ENCODE measurements at places on chromosomes 12 and 14.
A peak's percentile ranks its signal among the peaks of the same experiment; 100 is the strongest.

DNA sequence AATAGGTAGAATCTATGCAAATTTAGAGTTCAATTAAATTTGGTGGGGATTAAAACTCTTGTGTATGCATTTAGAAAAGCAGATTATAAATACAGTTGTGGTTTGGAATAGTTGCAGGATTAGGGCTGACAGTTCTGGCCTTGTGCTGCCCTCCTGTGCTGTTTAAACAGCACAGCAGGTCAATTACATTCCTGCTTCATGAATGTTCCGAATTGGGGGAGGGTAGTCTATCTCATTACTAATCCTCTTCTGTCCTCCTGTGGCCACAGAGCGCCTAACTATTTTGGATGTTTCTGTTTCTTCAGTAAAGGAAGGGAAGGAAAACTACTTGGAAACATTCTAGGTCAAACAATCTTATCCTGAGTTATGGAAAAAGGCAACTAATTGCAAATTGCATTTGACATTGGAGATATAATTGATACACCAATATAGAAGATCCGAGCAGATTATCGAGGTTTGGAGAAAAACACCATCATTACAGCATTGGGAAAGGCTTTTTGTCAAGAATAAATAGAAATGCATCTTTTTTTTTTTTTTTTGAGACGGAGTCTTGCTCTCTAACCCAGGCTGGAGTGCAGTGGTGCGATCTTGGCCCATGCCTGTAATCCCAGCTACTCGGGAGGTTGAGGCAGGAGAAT is 8.7 kb upstream of the GPR19 start:
- peak; percentile 80 for DNase-seq

- DNase-seq, result no peak
These were observed 387.0 kb upstream of the FLRT2 start for GRCh38 chr14:85142982-85143381.

GRCh38 chr14:102345232-102345631 is 17.5 kb downstream of the CINP start:
- no peak for DNase-seq

DNA sequence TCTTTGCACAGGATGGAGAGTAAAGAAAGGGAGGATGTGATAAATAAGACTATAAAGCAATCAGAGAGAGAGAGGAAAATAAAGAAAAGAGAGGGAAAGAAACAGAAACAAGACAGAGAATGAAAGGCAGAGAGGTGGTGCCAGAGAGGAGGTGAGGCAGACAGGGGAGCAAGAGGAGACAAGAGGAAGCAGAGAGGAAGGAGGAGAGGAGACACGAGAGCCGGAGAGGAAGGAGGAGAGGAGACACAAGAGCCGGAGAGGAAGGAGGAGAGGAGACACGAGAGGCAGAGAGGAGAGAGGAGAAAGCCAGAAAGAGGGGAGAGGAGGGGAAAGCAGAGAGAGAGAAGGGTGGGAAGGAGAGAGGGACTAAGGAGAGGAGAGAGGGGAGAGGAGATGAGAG is 125.2 kb downstream of the PAPOLA start:
- no peak for DNase-seq

DNA sequence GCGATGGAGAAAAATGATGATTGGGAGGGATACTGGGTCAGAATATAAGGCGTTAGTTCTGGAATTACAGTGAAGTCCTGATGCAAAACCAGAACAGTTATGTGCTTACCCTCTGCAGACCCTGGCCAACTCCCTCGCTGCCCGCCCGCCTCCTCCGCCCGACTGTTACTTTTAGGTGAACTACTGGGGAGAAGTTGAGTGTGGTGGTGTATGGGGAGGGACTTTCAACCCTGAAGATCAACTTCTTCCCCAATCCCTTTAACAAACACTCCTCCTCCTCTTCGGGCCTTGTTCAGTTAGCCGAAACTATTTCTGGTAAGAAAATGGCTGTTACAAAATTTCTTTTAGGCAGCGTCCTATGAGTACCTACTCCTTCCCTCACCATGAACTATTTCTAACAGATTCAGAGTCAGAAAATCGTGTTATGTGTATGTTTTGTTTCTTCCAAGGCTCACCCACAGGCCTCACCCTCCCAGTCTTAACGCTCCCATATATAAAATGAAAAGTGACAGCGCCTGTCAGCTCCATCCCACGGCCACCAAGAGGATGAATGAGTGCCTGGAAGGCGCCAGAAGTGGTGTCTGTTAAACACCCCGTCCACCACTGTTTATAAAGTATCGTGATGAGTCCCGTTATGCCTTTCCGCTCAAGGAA is 1.3 kb downstream of the FBXO33 start:
- no peak for DNase-seq

DNA sequence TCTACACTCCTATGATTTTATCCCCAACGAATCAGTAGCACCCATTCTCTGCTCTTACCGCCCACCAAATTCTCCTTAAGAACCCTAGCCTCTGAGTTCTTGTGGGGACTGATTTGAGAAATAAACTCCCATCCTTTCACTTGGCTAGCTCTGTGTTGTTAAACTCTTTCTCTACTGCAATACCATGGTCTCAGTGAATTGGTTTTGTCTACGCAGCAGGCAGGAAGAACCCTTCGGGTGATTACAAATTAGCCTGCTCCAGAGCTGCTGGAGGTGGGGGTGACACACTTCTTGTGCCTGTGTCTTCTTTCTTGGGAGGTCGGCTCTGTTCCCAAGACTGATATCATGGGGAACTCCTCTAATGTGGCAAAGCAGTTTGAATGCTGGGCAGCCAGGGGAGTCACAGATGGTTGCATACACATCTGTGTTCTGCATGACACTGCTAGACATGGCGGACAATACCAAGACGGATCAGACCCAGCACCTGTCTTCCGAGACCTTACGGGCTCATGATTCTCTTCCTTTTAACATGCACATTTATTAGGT is 1.6 kb upstream of the C1S start:
- DNase-seq, result no peak

- DNase-seq, result no peak
These were observed 60.3 kb downstream of the ARF6 start for GRCh38 chr14:49953196-49953595.

DNA sequence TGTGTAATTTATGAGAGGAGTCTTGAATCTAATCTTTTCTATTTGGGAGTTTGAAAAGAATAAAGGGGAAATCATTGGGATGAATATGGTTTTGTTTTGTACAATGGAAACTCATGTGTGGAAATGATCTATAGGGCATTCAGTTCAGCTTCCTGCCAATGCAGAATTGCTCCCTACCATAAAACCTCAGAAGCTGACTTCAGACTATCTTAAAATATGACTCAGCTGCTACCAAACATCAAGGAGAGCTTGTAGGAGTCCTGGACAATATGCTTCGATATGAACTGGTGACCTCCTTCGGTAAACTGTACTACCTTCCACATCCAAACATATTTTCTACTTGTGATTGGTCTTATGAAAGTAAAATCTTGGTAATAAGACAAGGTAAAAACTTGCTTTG is 160.6 kb downstream of the CAPZA3 start:
- DNase-seq, result peak; percentile 25

GRCh38 chr14:80663541-80663940 is 278.0 kb downstream of the CEP128 start:
- DNase-seq, result no peak

- no peak for DNase-seq
These were observed 6.3 kb upstream of the ITGB7 start for GRCh38 chr12:53213348-53213747.

DNA sequence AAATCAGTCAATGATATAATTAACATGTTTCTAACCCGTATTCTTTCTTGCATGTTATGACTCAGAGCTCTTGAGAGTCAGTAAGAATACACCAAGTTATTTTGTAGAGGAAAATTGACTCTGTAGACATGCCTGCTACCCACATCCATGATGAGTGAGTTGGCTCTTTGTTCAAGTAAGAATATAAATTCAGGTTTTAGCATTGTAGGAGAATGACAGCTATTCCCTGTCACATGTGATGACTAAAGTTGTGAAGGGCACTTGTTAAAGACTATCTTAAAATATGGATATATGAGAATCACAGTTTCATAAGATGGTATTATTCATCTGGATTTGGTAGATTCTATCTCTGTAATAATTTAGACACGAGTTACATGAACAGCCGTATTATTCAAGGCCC is 209.1 kb downstream of the CCDC59 start:
- no peak for DNase-seq

DNA sequence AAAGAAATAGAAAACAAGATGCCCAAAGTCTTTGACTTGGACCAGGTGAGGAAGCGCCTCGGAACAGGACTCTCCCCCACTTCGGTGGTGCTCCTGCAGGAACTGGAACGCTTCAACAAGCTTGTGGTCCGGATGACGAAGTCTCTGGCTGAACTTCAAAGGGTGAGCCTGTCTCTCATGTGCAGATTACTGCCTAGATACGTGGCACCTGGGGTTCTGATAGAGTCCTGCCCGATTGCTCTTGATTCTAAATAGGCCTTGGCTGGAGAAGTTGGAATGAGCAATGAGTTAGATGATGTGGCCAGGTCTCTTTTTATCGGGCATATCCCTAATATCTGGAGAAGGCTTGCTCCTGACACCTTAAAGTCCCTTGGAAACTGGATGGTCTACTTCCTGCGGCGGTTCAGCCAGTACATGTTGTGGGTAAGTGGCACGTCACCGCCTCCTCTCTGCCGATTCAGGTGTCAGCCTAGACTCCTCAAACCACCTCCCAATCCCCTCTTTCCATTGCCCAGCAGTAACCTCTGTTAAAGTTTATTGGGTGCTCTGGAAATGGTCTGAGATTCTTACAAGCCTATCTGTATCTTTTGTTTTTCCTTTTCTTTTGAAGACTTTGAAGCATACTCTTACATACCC is 40.8 kb downstream of the CCDC92 start:
- no peak for DNase-seq

GRCh38 chr14:96039633-96040311 is 610 bp downstream of the C14orf132 start:
- no peak for DNase-seq

- DNase-seq, result no peak
These were observed 88.6 kb downstream of the VCPKMT start for GRCh38 chr14:50027816-50028215.

GRCh38 chr12:48063530-48063929 is 42.3 kb downstream of the SENP1 start:
- DNase-seq, result no peak

- DNase-seq, result no peak
These were observed 75.4 kb upstream of the CCND2 start for GRCh38 chr12:4197922-4198763.

- no peak for DNase-seq
These were observed 48.5 kb upstream of the OVCH1 start for GRCh38 chr12:29546000-29546399.

- DNase-seq, result no peak
These were observed 317.6 kb downstream of the NELL2 start for GRCh38 chr12:44558340-44559100.

GRCh38 chr12:31803306-31804184 is 74.7 kb upstream of the AMN1 start:
- DNase-seq, result no peak

GRCh38 chr12:49347311-49348193 is 864 bp downstream of the DNAJC22 start:
- no peak for DNase-seq

- DNase-seq, result no peak
These were observed 617.0 kb downstream of the VRK1 start for GRCh38 chr14:97413966-97414717.

- no peak for DNase-seq
These were observed 133.6 kb downstream of the ZFP36L1 start for GRCh38 chr14:68658943-68659931.

DNA sequence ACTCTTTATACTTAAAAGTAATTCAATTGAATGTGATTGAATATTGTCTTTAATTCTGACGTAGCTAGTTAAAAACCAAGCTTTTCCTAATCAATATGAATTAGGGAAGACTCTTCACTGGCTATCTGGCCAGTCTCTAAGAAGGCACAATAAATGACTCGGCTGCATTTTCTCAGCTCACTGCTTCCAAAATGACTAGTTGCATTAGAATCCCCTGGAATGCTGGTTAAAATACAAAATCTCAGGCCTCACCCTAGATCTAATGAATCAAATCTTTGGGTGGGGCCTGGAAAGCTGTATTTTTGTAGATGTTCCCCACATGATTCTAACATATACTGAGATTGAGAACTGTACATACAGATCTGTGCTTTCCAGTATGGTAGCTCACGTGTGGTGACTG is 242.1 kb downstream of the CHST11 start:
- no peak for DNase-seq

- DNase-seq, result no peak
These were observed 315.2 kb upstream of the G2E3 start for GRCh38 chr14:30243805-30244204.

- DNase-seq, result no peak
These were observed 1.8 kb upstream of the IAPP start for GRCh38 chr12:21370845-21371449.
